ENCODE measurements at places on chromosomes 7 and 10. TPM values are rescaled to one million over a fixed set of nuclear protein-coding genes. Genes with fewer than 3 reads are reported as not detected.

Gene CTTNBP2
- polyA plus RNA-seq: not detected

GRCh38 chr7:73992101-73992562, 35.8 kb upstream of the ELN start:
- DNase-seq: no peak
- H3K36me3 ChIP-seq: no peaks in the 10 kb centered on the region
- H3K27ac ChIP-seq: no peak overlapping the region
- H3K4me3 ChIP-seq: no peak overlapping the region
- no peaks in the 10 kb centered on the region for H3K4me1 ChIP-seq

- no peak for DNase-seq
- H3K36me3 ChIP-seq: no peaks in the 10 kb centered on the region
- peaks cover 8% of the 10 kb centered on the region for H3K27me3 ChIP-seq
- H3K4me1 ChIP-seq: no peaks in the 10 kb centered on the region
- H3K27ac ChIP-seq: no peak overlapping the region
- H3K4me3 ChIP-seq: no peak overlapping the region
These were observed 150.2 kb upstream of the FERD3L start for GRCh38 chr7:19295376-19295775.

GRCh38 chr10:18685555-18685954, 26.3 kb downstream of the ARL5B start:
- no peak for DNase-seq
- H3K36me3 ChIP-seq: peaks cover 12% of the 10 kb centered on the region
- H3K4me3 ChIP-seq: no peak overlapping the region

GRCh38 chr7:110595694-110596093, 495.2 kb upstream of the LRRN3 start:
- no peak for DNase-seq
- H3K4me1 ChIP-seq: no peaks in the 10 kb centered on the region
- H3K36me3 ChIP-seq: no peaks in the 10 kb centered on the region
- H3K27me3 ChIP-seq: no peaks in the 10 kb centered on the region
- no peak overlapping the region for H3K27ac ChIP-seq

Gene DOCK4
- 8.5 TPM for polyA plus RNA-seq

Measured in SK-N-SH (cell line).